ENCODE measurements at places on chromosomes 12 and 14. TPM values are rescaled to one million over a fixed set of nuclear protein-coding genes. Genes with fewer than 3 reads are reported as not detected.
A peak's percentile ranks its signal among the peaks of the same experiment; 100 is the strongest.

- DNase-seq = peak; percentile 90
- H3K4me3 ChIP-seq = peak overlapping the region; percentile 21
- no peaks in the 10 kb centered on the region for H3K36me3 ChIP-seq
- H3K27ac ChIP-seq = no peak overlapping the region
Measured at GRCh38 chr14:100654814-100655740, 67.9 kb upstream of the BEGAIN start.

CREBL2 gene
- total RNA-seq = 13.9 TPM

OR4E1 gene
- not detected for total RNA-seq

SMIM41 gene
- 0.09 TPM for total RNA-seq

AMDHD1 gene
- 0.69 TPM for total RNA-seq

GRCh38 chr12:51322452-51322851 is 1.5 kb downstream of the BIN2 start:
- no peak overlapping the region for H3K27ac ChIP-seq
- DNase-seq = no peak
- no peak overlapping the region for H3K4me3 ChIP-seq
- no peaks in the 10 kb centered on the region for H3K4me1 ChIP-seq
- H3K36me3 ChIP-seq = no peaks in the 10 kb centered on the region

DNA sequence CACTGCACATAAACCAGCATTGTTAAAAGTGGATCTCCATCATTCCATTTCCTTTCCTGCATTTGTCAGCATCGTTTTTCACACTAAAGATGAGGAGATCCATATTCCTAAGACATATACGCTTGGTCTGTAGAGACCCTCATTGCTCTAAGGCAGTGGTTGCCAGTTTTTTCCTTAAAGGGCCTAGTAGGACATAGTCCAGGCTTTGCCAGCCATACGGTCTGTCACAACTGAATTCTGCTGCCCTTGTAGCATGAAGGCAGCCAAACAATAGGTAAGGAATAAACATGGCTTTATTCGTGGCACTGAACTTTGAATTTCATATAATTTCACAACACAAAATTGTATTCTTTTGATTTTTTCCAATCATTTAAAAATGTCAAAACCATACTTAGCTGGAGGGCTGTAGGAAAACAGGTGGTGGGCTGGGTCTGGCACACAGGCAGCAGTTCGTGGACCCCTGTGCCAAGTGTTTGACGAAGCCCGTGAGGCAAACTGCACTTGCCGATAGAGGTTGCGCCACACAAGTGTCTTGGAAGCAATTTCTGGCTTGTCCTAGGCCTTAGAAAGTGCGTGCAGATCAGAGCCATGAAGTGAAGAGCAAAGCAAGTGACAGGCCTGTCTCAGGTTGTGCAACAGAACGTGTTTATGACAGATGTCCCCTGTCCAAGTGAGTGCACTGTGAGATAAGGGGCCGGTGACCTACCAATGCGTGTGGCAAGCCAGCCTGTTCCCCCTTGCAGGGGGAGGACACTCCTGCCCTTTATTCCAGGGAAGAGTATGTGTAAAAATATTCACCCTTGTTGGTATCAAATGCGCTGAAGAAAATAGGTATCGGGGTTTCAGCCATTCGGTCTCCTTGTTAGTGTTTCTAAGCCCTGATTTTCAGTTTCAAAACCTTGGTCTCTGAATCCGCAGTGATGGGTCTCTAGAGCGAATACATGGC is 916 bp upstream of the CHPT1 start:
- no peaks in the 10 kb centered on the region for H3K27me3 ChIP-seq
- H3K27ac ChIP-seq = peak overlapping the region; percentile 82
- peaks cover 25% of the 10 kb centered on the region for H3K4me1 ChIP-seq
- peak overlapping the region; percentile 87 for H3K4me3 ChIP-seq
- H3K36me3 ChIP-seq = no peaks in the 10 kb centered on the region
